Kidney glomerular epithelial cell (primary cell): ENCODE measurements at places on chromosomes 5 and 9.

GRCh38 chr9:138105561-138106505 is 228.3 kb downstream of the CACNA1B start:
- DNase-seq: no peak

DNA sequence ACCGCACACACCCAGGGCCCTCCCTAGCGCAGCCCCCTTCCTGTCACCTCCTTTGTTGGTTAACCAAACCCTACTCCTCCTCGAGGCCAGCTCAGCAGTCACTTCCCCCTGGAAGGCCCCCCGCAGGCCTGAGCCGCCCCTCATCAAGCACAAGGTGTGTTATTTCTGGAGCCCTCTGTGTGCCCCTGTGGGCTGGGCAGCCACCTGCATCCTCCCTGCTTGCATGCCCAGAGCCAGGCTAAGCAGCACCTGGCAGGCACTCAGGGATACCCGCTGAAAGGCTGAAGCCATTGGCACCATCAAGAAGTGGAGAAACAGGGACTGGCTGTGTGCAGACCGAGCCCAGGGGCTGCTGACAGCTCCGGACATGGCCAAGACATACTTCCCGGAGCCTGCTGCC is 121.8 kb downstream of the ZNF354C start:
- DNase-seq: no peak

DNA sequence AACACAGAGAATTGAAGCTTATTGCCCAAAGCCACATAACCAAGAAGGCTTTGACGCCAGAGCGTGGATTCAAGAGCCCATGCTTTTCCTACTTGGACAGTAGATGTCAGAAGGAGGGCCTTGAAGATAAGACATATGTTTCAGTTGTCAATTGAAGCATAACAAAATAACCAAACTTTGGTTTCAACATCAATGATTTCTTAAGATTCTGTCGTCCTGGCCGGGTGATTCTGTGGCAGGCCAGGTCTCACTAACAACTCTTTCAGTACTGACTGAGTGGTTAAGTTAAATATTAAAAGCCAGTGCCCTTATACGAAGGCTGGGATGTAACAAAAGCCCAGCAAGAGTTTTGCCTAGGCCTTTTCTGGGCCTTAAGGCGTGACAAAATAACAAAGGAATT is 94.0 kb downstream of the RCL1 start:
- DNase-seq: peak; percentile 84

DNA sequence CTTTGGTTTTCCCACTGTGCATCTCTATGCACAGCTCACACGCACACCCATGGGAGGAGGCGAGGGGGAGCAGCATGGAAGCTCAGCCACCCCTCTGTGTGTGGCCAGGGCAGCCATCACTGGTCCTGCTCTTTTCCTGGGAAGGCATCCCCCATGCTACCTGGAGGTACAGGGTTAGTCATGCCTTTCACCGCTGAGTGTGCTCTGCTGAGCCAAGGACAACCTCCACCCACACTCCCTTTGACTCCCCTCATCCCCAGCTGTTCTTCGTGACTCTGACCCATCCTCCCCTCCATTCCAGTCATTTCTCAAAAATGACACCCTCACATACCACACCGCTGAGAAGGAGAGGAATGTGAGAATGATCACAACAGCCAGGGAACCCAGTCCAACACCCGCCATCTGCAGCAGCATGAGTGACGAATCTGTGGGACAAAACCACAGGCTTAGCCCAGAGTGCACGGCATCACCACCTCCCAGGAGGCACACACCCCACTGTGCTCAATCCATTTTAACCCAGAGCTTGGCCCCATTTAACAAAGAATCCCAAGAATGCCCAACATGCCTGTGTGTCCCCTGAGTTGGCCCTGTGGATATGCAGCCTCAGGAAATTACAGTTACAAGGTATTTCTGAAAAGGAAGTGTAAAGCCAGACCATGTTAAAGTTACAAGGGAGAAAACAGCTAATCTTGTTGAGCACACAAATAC is 133.4 kb downstream of the SUSD1 start:
- peak; percentile 99 for DNase-seq

- no peak for DNase-seq
These were observed 7.9 kb upstream of the RAI14 start for GRCh38 chr5:34648039-34648839.

DNA sequence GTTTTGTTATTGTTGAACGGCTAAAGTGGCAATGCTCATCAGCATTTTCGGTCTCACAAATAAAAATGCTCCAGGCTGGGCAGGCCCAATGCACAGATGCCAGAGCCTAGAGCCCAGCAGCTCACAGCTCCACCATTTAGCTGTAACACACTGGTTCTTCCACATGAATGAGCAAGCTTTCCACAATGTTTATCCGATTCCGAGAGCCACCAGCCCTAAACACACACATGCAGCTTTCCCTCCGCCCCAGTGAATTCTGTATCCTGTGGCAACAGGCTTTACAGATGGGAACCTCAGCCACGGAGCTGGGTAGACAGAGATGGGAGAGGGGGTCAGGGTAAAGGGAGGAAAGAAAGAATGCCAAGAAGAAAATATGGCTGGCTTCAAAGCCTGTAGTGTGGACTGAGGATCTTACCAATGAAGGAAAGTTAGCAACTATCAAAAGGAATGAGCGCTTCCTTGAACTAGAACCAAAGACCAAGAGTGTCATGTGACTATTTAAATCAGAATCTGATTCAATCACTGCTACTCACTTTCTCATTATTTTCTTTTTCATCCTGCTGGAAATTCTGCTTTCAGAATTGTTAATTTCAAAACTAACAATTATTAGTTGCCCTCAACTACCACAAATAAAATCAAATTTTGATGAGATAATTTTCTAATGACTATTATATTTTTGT is 77.1 kb downstream of the MRPS27 start:
- peak; percentile 39 for DNase-seq

DNA sequence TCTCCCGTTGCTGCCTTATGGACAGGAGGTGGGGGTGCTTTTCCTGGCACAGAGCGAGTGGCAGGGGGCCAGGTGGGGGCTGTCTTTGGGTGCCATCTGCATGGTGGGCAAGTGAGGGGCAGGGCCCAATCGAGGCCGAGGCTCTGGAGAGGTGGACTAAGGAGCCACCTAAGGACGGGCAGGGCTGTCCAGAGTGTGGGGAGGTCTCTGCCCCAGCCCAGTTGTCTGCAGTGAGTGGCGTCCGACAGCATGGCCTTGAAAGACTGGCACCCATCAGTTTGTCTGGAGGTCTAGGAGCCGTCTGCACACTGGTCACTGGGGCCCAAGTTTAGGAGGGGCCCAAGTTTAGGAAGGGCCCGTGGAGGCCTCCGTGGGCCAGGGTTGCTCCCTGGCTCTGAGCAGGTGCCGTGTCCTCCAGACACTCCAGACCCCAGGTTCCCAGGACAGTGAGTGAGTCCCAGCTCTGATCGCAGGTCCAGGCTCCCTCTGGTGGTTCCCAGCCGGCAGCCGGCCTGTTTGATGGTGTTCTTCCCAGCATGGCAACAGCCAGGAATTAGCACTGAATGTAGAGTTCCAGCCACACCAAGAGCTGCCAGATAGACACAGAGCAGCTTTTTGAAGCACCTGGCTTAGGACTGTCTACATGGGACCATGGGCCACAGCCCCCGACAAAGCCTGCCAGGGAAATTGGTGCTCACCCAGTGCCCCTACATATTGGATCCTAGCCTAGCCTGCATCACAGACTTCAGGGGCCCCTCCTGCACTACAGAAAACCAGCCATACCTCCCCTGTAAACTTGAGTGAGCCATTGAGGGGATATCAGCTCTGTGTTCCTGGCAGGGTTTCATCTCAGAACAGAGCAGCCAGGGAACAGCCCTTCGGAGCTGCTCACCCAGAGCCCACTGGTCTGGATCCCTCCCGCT is 120.9 kb downstream of the WNK2 start:
- DNase-seq: peak; percentile 4

DNA sequence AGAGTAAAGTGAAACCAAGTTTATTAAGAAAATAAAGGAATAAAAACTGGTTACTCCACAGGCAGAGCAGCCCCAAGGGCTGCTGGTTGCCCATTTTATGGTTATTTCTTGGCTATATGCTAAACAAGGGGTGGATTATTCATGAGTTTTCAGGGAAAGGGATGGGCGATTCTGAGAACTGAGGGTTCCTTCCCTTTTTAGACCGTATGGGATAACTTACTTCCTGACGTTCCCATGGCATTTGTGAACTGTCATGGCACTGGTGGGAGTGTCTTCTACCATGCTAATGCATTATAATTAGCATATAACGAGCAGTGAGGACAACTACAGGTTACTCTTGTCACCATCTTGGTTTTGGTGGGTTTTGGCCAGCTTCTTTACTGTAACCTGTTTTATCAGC is 323.9 kb upstream of the PTGER4 start:
- no peak for DNase-seq

- DNase-seq: no peak
These were observed 308.9 kb downstream of the DTWD2 start for GRCh38 chr5:118679264-118679940.

DNA sequence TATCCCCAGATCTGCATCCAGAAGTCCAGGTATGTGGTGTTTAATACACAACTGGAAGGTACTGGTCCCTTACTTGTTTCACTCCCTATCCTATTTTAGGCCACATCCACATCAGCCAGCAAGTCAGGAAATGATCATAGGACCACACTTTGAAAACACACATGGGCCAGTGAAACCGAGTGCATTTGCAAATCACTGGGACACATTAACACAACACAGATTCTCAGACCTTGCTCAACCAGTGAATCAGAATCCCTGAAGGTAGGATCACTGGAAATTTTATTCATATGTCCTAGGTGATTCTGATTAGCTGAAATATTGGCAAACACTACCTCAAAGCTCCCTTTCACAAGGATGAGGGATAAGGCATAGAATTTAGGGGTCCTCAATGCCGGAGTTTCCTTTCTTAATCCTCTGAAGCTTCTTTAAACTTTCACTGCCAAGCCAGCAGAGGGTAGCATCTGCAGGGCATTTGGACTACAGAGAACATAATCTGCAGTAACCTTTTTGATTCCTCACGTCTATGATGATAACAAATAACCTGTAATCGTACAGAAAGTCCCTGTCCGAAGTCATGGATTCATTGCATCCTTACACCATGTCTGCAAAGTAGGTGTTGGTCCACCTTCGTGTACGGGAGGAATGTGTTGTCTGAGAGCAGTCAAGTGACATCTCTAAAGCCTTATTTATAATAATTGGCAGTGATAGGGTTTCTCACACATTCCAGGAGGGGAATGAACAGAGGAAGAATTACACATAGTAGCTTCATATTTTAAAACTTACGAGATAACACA is 11.0 kb upstream of the ABLIM3 start:
- DNase-seq: peak; percentile 44

- no peak for DNase-seq
These were observed 151.5 kb downstream of the DCP2 start for GRCh38 chr5:113128082-113128481.

GRCh38 chr9:109043578-109043977 is 30.3 kb upstream of the CTNNAL1 start:
- DNase-seq: no peak

- DNase-seq: no peak
These were observed 14.1 kb downstream of the RGS3 start for GRCh38 chr9:113477661-113478060.

DNA sequence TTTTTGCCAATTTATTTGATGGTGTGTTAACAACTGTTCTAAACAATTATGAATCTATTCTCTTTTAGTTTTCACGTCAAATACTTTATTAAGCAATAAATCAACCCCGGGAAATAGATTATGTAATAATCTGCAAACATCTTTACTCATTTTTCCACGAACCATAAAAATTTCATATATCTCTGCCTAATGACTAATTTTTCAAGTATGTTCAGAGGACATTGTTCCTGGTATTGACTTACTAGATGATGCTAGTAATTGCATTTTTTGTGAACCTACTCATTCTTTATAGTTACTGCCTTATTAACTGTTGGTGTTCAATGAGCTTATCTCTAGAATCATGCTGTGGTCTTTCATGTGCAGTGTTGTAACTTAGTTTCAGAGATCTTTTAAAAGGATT is 41.0 kb upstream of the FBN2 start:
- no peak for DNase-seq

GRCh38 chr5:156182174-156182967 is 144.6 kb upstream of the SGCD start:
- no peak for DNase-seq

DNA sequence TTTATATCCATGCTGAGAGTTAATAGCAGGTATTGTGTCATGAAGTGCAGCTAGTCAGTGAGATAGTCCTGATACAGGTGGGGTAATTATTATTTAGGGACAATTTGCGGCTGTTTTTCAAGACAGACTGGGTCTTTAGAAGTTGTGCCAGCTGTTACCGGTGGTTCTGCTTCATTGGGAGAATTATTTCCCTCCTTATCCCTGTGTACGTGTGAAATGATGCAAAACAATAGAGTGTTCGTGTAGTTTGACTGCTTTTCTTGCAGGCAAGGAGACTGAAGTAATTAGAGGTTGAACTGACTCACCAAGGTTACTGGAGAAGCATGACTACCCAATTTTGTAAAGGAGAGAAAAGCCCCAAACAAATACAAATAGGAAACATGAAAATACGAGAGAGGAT is 101.7 kb downstream of the ARRDC3 start:
- DNase-seq: peak; percentile 89

DNA sequence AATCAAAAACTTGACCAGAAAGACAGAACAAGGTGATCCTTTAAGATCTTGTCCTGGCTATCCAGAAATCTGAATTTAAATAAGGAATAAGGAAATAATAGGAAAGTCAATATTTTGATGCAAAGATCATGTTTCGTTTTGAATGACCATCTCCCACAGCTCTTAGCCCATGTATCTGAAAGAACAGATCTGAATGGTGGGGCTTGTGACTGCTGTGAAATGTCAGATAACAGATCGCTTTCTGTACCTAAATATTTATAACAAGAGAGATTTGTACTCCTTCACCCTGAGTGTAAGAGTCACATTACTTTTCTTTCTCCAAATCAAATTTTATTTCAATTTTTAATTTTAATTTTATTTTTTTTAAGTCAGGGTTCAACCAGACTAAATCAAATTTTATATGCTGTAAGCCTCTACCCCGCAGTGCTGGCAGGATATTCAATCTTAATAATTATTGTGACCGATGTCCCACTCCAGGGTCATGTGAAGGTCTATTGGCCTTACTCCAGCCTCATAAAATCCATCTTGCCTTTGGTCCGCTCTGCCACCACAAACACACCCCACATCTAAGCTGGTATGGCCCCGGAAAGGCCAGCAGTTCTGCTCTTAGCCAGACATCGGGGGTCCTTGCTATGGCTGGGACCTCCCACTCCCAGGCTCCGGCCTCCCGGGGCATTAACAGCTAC is 7.0 kb upstream of the SLC26A2 start:
- DNase-seq: no peak

- no peak for DNase-seq
These were observed 74.3 kb downstream of the KIAA0825 start for GRCh38 chr5:94544031-94544650.

GRCh38 chr5:64108674-64109073 is 57.0 kb upstream of the RNF180 start:
- no peak for DNase-seq

GRCh38 chr9:14209399-14210345 is 104.3 kb downstream of the NFIB start:
- DNase-seq: no peak

GRCh38 chr9:89452561-89452960 is 45.4 kb downstream of the SEMA4D start:
- DNase-seq: no peak

- no peak for DNase-seq
These were observed 39.6 kb downstream of the ADCY2 start for GRCh38 chr5:7435503-7435902.

GRCh38 chr5:159262472-159262858 is 625 bp upstream of the UBLCP1 start:
- DNase-seq: no peak

- no peak for DNase-seq
These were observed 58.6 kb upstream of the ZSWIM6 start for GRCh38 chr5:61273279-61273975.

- DNase-seq: peak; percentile 58
These were observed 145.8 kb downstream of the AOPEP start for GRCh38 chr9:94872083-94872833.
